ENCODE measurements at places on chromosomes 1 and 21.
A peak's percentile ranks its signal among the peaks of the same experiment; 100 is the strongest.

- DNase-seq, result no peak
These were observed 6.2 kb downstream of the KCNA3 start for GRCh38 chr1:110668549-110668948.

- no peak for DNase-seq
These were observed 95.1 kb downstream of the PRRX1 start for GRCh38 chr1:170758992-170759391.

DNA sequence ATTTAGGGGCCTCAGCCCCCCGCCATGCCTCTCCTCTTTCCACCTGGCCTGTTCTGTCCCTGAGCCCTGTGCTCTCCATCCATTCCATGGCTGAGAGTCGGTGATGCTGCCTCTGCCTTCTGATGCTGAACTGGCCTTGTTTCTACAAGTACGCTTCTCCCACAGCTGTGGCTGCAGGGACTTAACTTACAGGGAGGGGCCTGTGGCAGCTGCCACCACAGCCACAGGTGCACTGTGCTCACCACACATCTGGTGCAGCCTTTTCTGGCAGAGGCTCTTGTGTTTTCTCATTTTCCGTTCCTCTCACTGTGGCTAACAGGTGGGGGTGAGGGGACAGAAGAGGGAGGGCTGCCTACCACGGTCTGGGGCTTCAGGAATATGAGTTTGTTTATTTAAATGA, 4.2 kb downstream of the FMO1 start:
- DNase-seq, result no peak

DNA sequence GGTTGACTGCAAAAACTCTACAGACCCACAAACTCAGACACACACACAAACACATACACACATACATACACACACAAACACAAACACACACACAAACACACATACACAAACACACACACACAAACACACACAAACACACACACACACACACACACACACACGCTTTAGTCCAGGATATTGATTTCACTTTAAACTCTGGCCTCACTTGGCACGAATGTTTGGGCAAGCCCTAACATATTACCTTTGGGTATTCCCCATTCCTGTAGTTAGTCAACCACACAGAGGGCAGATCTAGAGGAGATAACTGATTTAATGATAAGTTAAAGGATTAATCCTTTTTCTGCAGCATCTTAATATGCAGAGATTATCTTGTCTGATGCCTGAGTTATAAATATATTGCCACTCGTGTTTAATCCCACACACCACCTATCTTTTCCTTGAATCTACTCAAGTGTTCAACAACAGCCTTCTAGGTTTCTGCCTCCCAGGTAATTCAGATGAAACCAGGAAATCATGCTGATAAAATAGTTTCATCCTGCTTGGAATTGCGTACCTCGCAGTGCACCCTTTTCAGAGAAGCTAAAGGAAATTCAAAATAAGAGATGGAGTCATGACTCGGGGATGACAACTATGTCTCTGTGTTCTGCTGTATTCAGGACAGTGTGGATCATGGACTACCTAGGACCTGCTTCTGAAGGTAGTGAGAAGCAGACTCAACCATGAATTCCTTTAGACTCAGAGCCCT, 14.5 kb upstream of the RUNX1 start:
- DNase-seq, result no peak

GRCh38 chr1:89130716-89131115, 4.8 kb upstream of the GBP2 start:
- DNase-seq, result no peak

DNA sequence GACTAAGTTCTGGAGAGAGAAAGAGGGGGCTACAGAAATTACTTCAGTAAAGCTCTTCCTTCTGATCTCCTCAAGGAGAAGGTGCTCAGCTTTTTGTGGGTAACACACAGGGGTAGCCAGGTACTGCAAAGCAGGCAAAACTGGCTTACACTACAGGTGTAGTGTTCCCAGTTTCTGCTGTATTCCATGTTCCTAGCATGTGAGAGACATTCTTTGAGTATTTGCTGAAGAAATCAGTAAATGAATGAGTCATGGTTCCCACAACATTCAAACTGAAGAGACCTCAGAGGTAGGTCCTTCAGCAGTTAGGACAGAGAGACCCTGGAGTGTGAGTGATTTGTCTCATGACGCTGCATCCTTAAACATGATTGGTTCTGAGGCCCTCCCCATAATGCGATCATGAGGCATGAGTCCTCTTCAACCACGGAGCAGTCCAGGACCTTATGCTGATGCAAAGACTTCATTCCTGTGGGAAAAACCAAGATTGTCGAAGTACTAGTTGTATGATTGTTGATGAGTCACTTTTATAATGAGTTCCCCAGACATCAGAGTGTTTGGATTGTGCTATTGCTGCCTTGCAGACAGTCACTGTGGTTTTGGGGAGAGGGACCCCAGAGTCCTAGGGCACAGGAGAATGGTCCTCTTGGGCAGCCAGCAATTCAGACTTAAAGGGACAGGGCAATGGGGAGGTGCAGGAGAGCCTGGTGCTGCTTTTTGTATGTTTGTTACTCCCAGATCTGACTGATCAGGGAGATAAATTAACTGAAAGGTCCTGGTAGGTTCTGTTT, 2.7 kb upstream of the OR10J4 start:
- peak; percentile 28 for DNase-seq

DNA sequence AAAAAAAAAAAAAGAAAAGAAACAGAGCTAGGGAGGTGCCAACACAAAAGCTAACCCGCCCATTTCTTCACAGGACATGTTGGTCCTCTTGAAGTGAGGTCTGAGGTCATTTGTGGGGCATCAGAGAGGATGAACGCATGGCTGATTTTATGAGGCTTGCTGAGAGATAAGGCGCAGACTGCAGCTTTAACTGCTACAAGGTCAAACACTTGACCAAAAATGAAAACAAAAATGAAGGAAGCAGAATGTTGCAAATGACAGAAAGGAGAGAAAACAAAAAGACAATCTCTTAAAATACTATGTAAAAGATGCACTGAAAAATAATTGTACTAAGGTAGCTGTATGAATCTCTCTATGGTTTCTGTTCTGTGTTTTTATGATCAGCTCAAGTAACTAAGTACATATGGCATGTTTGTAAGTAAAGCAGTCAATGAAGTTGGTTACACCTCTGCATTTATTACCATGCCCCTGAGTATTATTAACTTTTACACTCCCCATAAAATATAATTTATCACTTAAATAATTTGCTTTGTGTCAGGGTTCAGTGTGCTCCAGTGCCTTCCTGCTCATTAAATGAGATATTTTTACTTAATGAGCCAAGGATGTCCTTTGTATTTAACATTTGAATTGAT, 249.1 kb upstream of the NR5A2 start:
- DNase-seq, result no peak

- no peak for DNase-seq
These were observed 46.1 kb downstream of the RNF2 start for GRCh38 chr1:185091480-185091879.

DNA sequence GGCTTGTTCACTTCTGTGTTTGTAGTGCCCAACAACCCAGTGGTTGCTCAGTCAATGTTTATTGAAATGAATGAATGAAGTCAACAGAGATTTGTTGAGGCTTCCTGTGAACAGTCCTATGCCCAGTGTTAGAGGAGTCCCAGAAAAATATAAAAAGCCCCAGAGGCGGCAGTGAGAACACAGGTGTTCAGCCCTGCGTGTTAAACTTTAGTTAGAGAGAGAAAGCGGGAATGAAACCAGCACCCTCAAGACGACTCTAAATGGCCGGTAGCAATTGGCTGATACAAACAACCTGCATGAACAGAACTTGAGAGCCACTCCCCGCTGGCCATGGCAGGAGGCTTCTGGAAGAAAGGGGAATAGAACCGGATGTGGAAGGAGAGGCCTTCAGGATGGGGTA, 22.6 kb downstream of the TMEM51 start:
- DNase-seq, result no peak

GRCh38 chr1:48493970-48494769, 22.2 kb upstream of the SPATA6 start:
- peak; percentile 78 for DNase-seq

- no peak for DNase-seq
These were observed 59.3 kb downstream of the NOS1AP start for GRCh38 chr1:162128693-162129356.

- no peak for DNase-seq
These were observed 242.7 kb downstream of the FAF1 start for GRCh38 chr1:50717327-50717726.

DNA sequence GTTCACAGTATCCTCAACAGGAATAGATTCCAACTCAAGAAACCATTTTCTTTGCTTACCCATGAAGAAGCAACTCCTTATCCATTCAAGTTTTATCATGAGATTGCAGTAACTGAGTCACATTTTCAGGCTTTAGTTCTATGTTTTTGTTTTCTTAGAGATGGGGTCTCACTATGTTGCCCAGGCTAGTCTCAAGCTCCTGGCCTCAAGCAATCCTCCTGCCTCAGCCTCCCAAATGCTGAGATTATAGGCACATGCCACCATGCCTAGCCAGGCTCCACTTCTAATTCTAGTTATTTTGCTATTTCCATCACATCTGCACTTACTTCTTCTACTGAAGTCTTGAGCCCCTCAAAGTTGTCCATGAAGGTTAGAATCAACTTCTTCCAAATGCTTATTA, 143.3 kb upstream of the HP1BP3 start:
- no peak for DNase-seq

DNA sequence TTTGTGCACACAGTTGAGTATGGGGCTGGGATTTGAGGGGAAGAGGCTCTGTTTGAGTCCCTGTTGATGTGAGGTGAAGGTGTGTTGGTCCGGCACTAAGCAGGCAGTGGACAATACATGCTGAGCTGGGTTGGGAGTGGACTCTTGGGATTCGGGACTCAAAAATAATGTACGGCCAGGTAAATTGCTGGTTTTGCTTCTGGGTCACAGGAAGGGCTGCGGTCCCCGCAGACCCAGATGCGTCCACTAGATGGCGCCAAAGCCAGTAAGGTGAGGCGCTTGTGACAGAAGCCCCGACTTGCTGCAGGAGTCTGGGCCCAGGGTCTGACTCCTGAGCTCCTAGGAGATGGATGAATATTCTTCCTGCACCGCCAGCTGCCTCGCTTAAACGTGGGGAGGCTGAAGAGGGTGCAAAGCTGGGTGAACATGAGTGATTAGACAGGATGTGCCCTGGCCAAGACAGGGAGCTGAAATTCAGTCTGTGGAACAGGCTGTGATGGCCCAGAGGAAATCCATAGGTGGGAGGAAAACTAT, 61.4 kb downstream of the ACBD3 start:
- DNase-seq, result no peak

DNA sequence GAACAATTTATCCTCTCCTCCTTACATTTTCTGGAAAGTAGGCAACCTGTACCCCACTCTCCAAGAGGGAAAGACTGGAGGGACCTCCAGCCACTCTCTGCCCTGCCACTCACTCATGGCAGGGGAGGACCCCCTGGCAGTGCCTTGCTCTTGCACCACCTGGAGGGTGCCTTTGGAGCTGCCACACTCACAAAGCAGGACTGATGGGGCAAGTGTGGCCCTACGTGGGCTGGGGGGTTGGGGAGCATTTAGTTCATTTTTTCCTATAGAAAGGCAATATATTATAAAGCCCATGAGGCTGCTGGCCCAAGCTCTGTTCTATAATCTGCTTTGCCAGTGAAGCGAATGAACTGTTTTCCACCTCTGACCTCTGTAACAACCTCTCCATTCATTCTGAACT, 50.3 kb downstream of the GPR161 start:
- no peak for DNase-seq

DNA sequence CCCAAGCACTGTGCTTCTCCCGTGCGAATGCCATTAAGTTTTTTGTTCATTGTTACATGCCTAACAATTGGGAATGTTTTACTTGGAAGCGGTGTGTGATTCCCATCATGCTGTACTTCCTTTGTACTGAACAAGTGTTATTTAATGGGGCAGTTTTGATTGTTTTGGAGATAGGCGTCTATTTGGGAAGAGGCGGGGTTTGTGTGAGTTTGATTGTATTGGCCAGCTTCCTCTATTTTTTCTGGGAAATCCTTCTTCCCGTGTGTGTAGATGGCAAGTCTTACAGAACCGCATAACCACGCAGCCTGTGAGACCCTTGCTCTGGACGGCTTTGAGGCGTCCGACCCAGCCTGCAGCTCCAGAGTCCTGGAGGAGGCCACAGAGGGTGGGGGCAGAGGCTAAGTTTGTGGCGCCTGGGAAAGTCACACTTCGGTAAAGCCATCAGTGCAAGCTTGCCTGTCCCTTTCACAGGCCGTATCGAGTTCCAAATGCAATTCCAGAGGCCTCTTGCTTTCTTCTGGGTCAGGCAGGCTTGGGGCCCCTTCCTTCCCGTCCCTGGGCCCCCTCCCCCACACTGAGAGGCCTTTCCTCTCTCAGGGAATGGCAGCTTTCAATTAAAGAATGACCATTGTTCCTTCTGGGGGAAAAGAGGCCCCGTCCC, 210.3 kb downstream of the TOMM20 start:
- no peak for DNase-seq

- no peak for DNase-seq
These were observed 52.5 kb downstream of the CHRM3 start for GRCh38 chr1:239438891-239439290.

GRCh38 chr1:93446837-93447451, 974 bp upstream of the FNBP1L start:
- DNase-seq, result no peak

DNA sequence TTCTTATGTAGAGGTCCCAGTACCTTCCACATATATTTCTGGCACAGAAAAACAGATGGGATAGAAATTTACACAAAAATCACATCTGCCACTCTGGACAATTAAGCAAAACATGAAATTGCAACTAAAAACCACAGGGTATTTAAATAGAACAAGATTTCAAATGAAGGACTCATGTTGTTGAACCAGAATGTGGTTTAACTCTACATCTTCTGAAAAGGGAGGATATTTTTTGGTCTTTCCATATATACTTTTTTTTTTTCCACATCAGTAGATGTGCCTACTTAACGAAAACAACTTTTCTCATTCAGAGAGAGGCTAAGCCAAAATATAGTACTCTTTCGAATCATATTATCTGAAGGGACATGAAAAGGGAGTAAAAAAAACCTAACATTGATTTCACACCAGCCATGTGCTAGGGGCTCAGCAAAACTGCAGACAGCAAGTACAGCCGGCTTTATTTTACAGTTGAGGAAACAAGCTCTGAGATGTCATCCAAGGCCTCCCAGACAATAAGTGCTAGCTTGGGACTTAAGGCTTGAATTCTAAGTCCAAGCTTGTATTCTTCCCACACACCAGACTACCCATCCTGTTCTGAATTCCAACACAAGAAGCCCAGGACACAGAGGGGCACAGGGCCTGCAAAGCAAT, 208.9 kb downstream of the PBX1 start:
- no peak for DNase-seq

- DNase-seq, result no peak
These were observed 322.4 kb downstream of the SETD4 start for GRCh38 chr21:35737899-35738346.

All from COLO829 (cell line).